ENCODE measurements at places on chromosomes 2 and 18. TPM values are rescaled to one million over a fixed set of nuclear protein-coding genes. Genes with fewer than 3 reads are reported as not detected.

The HK2 gene
- total RNA-seq, result 1.3 TPM

The FAM237A gene
- total RNA-seq, result not detected

GRCh38 chr18:11994336-11994702 is 13.0 kb downstream of the IMPA2 start:
- H3K4me1 ChIP-seq, result peaks cover 14% of the 10 kb centered on the region
- no peak overlapping the region for H3K27ac ChIP-seq
- H3K27me3 ChIP-seq, result no peaks in the 10 kb centered on the region
- peak; percentile 74 for DNase-seq

- H3K36me3 ChIP-seq, result no peaks in the 10 kb centered on the region
- H3K4me3 ChIP-seq, result no peak overlapping the region
- DNase-seq, result no peak
- H3K27ac ChIP-seq, result no peak overlapping the region
- H3K27me3 ChIP-seq, result no peaks in the 10 kb centered on the region
These were observed 137.0 kb upstream of the DNMT3A start for GRCh38 chr2:25478736-25479135.

The APCDD1 gene
- total RNA-seq, result 22.7 TPM

DNA sequence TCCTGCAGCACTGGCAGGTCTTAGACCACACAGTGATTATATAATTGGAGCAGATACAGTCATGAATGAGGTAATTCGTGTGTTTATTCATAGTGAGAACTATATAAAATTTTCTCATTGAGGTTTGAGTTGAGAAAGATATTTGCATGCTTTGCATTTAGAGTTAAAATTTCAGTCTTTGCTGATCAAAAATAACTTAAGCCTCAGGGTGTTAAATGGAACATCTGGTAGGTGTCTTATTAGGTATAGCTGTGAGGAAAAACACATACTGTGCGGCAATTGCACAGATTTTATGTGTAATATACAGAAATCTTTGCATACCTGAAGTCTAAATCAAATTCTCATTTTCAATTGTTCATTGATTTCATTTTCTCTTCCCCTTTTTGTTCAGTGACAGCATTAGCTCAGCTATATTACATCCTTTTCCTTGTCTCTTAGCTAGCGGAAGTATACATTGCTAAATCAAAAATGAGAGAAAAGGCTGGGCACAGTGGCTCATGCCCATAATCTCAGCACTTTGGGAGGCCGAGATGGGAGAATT is 21.2 kb downstream of the GORASP2 start:
- H3K4me3 ChIP-seq, result no peak overlapping the region
- no peaks in the 10 kb centered on the region for H3K4me1 ChIP-seq
- no peaks in the 10 kb centered on the region for H3K27me3 ChIP-seq
- H3K36me3 ChIP-seq, result peaks cover 43% of the 10 kb centered on the region
- H3K27ac ChIP-seq, result no peak overlapping the region

The CMPK2 gene
- total RNA-seq, result 6.4 TPM

The KHK gene
- total RNA-seq, result 3.6 TPM
